ENCODE measurements at places on chromosomes 4 and X.

- DNase-seq: no peak
Observed at GRCh38 chr4:90946945-90947344, 819.8 kb downstream of the CCSER1 start.

GRCh38 chrX:154136627-154137161 is 7.3 kb upstream of the OPN1LW start:
- DNase-seq: peak; percentile 39

GRCh38 chrX:148612431-148612830 is 112.0 kb downstream of the AFF2 start:
- no peak for DNase-seq

DNA sequence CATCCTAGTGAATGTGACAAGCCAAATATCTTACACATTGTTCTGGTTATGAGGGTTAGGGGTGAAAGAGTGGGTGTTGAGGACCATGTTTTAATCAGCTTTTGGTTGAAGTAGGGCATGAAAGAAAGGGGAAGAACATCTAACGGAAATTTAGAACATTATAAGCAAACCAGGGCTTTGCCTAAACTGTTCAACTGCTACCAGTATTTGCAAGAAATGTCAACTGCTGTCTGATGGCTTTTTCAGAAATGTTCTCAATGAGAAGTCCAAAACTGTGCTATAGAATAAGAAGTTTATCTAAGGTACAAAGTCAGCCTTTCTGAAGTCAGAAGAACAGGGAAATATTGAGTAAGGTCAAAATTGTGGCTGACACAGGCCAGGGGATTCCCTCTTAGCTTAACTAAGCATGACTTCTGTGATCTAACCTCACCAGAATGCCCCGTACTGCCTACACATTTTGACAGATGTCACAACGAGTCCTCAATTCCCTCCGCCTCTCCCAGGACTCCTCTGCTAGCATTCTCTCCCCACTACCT is 67.1 kb downstream of the DTHD1 start:
- no peak for DNase-seq

GRCh38 chr4:182640932-182641331 is 276.3 kb downstream of the DCTD start:
- DNase-seq: no peak

DNA sequence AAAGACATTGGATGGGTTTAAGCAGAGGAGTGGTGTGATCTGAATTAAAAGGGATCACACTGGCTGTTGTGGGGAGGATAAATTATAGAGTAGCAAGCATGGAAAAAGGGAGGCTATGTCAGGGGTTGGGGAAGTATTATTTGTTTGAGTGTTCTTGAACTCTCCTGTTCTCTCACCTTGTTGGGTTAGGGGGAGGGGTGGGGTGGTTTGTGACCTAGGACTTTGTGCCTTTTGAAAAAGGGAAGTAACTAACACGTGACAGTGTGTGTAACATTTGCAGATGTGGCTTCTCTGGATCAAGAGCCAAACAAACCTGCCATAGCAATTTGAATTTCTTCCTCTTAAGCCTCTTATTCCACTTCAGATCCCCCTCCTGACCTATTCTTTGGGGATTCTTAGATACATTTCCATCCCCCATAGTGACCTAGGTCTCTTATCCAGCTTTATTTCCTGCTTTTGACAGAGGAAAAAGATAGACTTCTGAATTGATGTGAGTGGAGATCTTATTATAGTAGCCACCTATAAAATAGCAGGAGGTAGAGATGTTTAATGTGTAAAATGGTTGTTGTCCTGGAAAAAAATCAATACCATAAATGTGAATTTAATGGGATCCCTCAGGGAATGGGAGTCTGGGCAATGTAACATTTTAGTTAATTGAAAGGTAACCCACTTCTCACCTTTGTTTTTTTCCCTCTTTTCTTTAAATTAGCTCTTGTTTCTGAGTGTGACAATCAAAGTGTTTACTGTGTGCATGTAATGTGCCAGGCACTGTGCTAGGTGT is 120.4 kb downstream of the CT47B1 start:
- no peak for DNase-seq

- no peak for DNase-seq
Observed at GRCh38 chrX:111850975-111851374, 25.0 kb upstream of the TRPC5OS start.

DNA sequence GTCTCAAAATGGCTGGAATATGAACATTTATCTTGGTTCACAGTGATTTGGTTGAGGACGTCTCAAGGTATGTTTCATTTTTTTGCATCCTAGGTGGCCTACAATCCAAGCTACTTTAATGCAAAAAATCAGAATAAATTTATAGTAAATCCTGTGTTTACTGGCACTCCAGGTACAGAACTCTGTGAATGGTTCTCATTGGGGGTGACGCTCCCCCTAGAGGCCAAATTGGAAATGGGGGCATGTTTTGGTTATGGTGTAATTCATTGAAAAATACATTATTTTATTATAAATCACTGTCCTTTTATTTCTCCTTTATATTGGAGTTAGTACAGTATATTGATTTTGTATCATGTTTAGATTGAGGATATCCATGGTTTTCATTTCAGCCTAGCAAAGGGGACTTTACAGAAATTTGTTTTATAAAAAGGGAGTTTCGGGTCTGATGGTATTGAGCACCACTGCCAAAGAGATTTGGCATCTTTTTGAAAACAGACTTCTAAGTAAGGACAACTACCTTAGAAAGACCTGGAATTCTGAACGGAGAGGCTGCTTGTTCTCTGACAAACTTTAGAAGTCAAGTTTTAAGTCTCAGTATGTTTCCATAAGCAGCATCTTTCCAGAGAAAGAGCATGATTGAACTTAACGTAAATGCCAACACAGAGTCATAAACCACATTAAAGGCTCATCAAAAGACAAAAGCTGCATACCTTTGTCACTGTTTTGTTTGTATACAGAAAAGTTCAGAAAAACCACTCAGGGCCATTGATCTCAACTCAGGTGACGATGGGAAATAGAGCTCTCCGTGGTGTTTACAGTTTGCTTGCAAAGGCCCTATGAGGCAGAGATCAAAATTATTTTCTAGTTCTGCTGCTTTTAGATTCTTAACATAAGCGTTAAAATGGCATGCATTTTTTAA is 19.4 kb downstream of the MTM1 start:
- peak; percentile 20 for DNase-seq

DNA sequence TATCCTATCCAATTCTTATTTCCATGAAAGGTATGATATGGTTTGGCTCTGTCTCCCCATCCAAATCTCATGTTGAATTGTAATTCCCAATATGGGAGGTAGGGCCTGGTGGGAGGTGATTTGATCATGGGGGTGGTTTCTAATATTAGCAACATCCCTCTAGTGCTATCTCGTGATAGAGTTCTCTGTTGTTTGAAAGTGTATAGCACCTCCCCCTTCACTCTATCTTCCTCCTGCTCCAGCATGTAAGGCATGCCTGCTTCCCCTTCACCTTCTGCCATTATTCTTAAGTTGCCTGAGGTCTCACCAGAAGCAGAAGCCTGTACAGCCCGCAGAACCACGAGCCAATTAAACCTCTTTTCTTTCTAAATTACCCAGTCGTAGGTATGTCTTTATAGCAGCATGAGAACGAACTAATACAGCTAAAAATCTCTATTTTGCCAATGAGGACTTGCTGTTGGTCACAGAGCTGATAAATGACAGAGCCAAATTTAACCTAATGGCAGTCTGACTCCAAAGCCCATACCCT is 247.2 kb downstream of the HNRNPD start:
- no peak for DNase-seq

DNA sequence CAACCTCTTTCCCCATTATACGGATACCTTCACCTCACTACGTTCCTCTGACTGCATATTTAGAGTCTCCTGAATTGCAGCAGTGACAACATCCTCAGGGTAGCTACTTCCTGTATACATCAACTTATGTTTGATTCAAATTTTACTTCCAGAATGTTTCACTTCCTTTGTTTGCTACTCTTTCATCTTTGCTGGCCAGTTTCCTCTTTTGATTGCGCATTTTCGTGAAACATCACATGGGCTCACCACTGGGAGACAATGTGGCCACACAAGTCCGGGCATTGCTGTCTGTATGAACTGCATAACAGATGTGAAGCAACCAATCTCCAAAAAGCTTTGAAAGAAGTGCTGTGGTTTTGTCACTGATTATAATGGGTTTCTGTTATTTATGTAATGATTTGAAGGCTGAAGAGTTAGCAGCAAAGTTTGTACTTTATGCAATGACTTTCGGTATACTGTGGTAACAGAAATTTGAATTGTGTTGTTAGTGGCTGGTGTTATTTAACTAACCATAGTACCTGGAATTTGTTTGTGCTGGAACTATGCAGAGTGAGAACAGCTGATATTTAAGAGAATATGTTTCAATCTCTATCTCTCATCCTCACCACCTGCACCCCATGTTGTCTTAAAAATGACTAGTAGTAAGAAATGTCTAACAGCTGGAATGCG is 7.4 kb downstream of the SNCA start:
- no peak for DNase-seq

DNA sequence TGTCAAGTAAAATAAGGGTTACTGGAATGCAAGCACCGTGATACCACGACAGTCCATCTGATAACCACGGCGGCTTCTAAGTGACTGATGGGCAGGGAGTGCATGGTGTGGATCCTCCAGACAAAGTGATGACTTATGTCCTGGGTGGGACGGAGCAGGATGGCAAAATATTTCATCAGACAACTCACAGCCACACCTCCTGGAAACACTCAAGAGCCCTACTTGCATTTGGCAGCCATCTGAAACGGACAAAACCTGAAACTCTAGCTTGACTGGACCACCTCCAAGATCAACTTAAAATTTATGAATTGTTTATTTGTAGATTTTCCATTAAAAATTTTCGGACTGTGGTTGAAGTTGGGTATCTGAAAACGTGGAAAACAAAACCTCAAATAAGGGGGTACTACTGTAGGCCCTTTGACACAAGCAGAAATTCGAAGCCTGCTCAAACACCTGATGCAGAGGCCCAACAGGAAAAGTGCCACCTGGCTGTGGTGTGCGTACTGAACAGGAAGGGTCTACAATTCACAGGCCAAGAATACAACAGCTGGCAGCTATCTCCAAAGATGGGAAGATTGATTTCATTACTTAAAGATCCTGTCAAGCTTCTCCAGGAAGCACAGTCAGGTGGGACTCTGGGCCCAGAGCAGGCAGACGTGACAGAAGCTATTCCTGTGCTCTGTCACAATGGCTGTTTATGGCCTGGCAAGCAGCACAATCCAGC is 26.0 kb downstream of the LRIT3 start:
- DNase-seq: no peak

DNA sequence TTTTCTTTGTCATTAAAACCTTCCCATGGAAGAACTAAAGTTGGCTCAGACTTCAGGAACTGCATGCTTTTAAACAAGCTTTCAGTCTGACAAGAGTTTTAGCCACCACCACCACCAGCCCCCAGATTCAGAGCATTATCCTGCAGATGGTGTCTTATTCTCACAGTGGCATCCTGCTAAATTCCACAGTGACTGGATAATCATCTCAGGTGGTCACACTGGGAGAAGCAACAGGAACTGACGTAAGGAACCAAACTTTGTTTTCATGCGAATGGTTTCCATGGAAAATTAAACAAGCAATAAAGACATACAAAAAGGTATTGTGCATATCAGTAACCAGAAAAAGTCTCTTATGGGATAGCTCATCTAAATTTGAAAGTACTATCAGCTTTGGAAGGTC is 370.7 kb downstream of the FBXW7 start:
- no peak for DNase-seq

- no peak for DNase-seq
Observed at GRCh38 chr4:127782275-127783025, at the start of gene HSPA4L. HSPA4L (plus strand) TSS chr4:127782322; CDS start chr4:127782551, 229 bp downstream.

DNA sequence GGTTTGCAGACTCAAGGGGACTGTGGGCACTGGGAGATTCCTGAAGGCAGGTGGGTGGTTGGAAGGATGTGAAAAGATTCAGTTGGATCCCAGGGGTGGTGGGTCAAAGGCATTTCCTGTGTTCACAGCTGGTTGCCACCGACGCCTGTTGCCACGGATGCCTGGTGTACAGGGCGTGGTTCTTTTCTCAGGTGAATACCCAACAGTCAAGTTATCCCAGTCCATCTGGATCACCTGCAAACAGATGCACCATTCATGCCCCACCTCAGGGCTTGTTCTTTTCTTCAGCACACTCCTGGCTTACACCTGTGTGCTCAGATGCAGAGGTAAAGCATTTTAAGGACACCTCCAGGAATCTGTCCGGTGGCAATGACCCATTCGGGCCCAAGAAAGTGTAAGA is 55.8 kb upstream of the SHOX start:
- DNase-seq: no peak

- DNase-seq: no peak
Observed at GRCh38 chr4:26356081-26356501, 35.3 kb downstream of the RBPJ start.

DNA sequence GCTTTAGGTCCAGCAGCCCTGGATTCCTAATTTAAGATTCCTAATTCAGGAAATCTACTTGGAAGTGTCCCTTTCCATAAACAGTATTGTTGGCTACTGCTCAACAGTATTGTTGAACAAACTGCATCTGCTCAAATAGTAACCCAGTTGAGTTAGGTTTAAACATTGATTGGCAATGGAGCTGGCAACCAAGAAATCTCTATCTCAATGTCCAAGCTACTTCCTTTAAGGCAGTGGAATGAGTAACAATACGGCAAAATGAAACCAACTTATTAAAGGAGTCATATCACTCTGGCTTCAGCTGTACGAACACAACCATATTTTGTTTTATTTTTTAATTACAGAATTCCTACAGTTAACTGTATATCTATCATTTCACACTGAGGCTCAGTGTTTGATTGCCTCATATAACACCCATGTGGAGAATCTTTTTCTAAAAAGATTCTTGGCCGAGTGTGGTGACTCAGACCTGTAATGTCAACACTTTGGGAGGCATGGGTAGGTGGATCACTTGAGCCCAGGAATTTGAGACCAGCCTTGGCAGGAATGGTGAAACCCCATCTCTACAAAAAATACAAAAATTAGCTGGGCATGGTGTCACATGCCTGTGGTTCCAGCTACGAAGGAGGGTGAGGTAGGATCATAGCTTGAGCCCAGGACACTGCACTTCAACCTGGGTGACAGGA is 71.7 kb upstream of the IL13RA1 start:
- no peak for DNase-seq

DNA sequence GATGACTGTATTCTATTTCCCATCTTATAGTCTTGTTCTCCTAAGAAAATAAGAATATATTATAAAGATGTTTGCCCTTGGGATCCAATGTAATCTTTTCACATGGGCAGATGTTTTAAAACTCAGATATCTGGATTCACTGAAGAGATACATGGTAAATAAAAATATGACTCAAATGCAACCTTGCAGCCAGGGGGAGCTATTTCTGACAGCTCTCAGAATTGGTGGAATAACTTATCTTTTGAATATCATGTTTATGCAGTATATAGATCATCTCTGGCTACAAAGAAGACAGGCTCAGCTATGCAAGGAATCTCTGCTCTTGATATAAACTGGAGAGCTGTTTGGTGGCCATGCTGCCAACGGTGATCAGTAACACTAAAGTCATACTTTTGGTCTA is 274.7 kb downstream of the GLUD2 start:
- DNase-seq: no peak

- no peak for DNase-seq
Observed at GRCh38 chr4:15754323-15754722, 23.8 kb upstream of the CD38 start.

- no peak for DNase-seq
Observed at GRCh38 chr4:124092541-124092984, 620.0 kb downstream of the ANKRD50 start.

- no peak for DNase-seq
Observed at GRCh38 chr4:24529555-24529954, 54.8 kb downstream of the DHX15 start.
